ENCODE measurements at places on chromosomes 2 and 18. TPM values are rescaled to one million over a fixed set of nuclear protein-coding genes. Genes with fewer than 3 reads are reported as not detected.

Gene CFAP210
- total RNA-seq: not detected

Gene SPATS2L
- 74.2 TPM for total RNA-seq

Gene TIGD1
- total RNA-seq: 1.5 TPM

Gene COPS8
- 709 TPM for total RNA-seq

Gene CHRNA1
- 84.6 TPM for total RNA-seq

Gene MAB21L4
- not detected for total RNA-seq

Gene CCDC121
- 0.56 TPM for total RNA-seq

Gene AMER3
- total RNA-seq: not detected

Gene ST3GAL5
- total RNA-seq: 12.6 TPM

Gene CXCR1
- 0.55 TPM for total RNA-seq

Gene SMPD4
- 23.9 TPM for total RNA-seq

Gene SFT2D3
- 3.9 TPM for total RNA-seq

Gene SLC19A3
- not detected for total RNA-seq

Gene ARPC2
- total RNA-seq: 231 TPM

Gene ABCA12
- total RNA-seq: not detected

Gene FABP1
- total RNA-seq: 0.41 TPM

Gene FSIP2
- total RNA-seq: 0.10 TPM

Gene ALKAL2
- not detected for total RNA-seq

Gene SKOR2
- total RNA-seq: not detected

Gene CTLA4
- total RNA-seq: not detected
